ENCODE measurements at places on chromosomes 13 and 19. TPM values are rescaled to one million over a fixed set of nuclear protein-coding genes. Genes with fewer than 3 reads are reported as not detected.

The C19orf47 gene
- total RNA-seq, result 25.1 TPM

The GIPC1 gene
- total RNA-seq, result 39.2 TPM

The WDR88 gene
- not detected for total RNA-seq

The NLRP7 gene
- not detected for total RNA-seq

The RFPL4A gene
- total RNA-seq, result not detected

All from activated T-helper 2 cell treated with anti-CD3 and anti-CD28 coated beads, Interferon-gamma antibody, Interleukin-2, Interleukin-4, amounts not matched to agents 10 μg/mL and 5 μg/mL and 100 μg/mL, durations not matched to agents 14 hours and 24 hours and 36 hours (primary cell).